ENCODE measurements at places on chromosomes 7 and 10.

- no peak for DNase-seq
Observed at GRCh38 chr7:73933091-73933490, 72.1 kb downstream of the TMEM270 start.

GRCh38 chr10:28938745-28939144, 261.4 kb downstream of the BAMBI start:
- no peak for DNase-seq

- no peak for DNase-seq
Observed at GRCh38 chr7:147261693-147262092, 1145.1 kb downstream of the CNTNAP2 start.

DNA sequence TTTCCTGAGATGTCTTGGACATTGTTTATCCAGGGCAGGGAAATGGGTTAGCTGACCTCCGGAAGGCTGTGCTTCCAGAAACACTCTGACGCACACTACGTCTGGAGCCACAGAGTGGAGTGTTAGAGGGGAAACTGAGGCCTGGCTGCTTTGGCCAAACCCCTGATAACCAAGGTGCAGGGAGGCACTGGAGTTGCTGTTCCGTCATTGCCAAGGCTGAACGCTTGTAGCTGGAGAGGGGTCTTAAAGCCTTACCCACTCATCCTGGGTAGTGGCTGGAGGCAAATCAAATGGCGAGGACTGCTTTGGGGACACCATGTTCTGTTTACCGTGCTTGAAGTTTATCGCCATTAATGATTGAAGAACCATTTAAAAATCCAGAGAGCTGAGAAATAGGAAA, 604.1 kb upstream of the FOXK1 start:
- no peak for DNase-seq

DNA sequence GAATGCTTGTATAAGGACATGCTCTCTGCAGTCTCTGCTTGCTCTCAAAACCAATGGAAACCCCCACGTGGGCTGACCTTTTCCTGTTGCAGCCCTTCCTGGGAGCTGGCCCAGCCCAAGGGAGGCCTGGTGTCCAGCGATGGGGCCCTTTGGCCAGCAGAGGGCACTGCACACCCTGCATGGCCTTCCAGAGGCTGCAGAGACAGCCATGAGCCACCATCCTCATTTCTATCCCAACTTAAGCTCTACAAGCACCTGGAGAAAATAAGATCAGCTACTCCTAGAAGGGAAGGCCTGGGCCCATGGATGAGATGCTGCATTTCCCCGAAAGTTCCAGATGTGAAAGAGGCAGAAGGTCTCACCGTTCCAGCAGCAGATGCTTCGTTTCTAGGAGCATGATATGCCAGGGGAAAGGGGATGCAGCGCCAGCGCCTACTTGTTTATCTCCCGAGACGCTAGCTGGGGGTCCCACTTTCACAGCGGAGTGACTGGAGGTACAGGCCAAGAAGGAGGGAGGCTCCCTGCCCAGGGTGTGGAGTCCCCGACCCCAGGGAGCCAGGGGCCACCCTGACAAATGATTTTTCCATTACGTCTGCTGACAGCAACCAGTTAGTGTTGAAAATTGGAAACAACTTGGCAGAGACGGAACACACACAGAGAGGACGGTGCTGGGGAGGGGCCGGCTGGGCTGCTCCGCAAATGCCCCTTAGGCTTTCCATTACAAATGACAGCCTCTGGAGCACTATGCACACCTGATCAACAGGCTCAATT, 106.4 kb downstream of the ZRANB1 start:
- peak; percentile 57 for DNase-seq

- DNase-seq, result no peak
Observed at GRCh38 chr7:157012113-157012547, 1.7 kb upstream of the MNX1 start.

DNA sequence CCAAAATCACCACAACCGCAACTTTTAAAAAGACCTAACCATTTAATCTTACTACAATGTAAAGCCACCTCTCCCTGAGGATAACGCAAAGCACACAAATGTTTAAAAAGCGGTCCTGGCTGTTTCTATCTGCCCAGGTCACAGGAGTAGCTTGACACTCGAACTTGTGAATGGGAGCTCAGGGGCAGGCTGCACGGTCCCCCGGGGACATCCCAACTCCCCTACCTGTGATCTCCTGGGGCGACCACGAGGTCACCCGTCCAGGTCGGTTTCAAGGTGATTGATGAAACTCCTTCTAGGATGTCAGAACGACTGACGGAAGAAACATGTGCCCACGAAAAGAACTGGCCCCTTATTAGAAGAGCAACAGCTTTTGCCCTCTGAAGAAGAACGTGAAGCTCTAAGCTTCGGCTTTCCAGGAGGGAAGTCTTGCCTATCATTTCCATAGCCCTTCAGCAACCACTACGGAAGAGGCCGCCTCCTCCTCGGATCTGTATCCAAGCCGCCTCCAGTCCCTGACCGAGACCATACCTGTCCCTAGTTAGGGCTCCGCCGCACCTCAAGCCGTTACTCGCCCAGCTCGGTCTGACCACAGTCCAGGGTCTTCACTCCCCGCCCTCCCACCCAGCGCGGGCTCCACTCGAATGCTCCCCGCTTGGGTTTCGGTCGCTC, 459 bp downstream of the CYCS start:
- peak; percentile 44 for DNase-seq

DNA sequence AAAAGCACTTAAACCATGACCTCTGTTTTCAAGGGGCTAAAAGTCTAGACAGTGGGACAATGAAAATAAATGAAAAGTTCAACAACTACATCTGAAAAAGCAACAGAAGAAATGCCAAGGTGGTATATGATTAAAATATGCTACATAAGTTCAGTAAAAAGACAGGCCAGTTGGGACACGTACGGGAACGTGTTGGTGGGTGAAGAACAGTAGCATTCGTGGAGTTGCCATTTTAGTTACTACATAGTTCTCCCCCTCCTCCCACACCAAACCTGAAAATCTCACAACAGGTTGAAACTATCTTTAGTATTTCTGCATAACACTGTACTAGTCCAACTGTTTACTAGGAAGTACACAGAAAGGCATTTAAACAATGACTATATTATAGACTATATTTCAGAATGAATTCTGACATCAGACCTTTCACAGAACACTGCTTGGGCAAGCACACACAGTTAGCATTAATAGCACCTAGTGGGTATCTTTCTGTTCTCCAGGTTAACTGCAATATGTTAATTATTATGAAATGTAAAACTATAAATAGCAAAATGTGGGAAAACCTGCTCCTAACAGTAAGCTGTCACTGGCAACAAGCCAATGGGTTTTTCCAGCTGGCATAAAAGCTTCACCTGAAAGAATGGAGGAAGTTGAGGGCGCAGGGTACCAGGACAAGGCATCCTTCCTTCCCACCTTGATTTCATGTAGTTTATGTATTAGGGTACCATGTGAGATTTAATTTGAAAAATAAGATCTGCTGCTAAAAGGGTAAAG, 135.0 kb downstream of the STRA8 start:
- DNase-seq, result no peak

GRCh38 chr7:28722684-28723083, 235.4 kb downstream of the TRIL start:
- DNase-seq, result no peak

DNA sequence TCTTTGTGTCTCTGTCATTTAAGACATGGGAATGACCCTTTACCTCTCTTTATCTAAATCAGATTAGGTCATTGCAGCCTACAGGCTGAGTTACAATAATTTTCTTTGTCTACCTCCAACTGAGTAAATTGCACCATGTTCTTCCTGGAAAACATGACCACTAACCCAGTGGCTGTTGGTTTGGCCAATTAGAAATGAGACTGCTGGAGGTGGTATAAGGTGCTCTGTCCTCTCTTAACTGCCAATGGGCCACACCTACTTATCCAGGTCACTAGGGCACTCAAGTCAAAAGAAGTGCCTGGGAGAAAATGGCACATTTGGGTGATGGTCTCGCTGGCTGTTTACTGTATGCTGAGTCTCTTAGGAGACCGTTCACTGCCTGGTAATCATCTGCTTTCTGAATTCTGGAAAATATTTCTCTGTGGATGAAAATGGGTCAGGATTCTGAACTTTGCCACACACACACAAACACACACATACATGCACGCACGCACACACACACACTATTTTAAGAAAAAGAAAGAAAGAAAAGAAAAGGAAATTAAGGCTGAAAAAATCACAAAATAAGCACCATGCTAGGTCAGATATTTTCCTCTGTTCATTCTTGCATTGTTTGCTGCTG, 16.4 kb downstream of the STAMBPL1 start:
- DNase-seq, result no peak

GRCh38 chr10:94131885-94132284, 138.2 kb downstream of the PLCE1 start:
- DNase-seq, result no peak

DNA sequence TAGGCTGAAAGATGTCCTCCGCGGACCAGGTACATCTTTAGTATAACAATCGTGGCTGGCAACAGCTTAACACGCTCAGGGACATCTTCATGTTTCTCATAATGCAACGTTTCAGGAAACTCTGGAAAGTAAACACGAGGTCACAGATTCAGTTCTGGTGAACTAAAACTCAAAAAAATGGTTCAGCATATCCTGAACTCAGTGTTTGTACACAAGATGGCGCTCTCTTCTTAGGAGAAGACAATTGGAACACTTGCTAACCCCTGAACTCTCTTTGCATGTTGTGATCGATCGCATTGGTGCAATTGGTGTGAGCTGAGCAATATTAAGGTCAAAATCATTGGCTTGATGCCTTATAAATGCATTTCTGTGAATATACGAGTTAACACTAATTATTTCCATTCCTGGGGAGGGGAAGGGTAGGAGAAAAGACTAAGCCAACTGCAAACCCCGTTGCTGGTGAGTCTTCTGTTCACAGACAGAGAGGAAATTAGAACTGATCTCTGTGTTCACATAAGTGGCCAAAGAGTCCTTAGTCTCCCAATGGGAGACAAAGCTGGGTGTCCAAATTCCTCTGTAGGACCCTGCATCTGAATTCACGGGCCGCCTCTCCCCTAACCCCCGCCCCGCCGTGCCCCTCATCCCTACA, 52.6 kb upstream of the FAM180A start:
- peak; percentile 75 for DNase-seq

- DNase-seq, result no peak
Observed at GRCh38 chr10:7647062-7647664, 19.6 kb downstream of the ITIH5 start.

GRCh38 chr7:11480143-11480542, 351.9 kb downstream of the THSD7A start:
- DNase-seq, result no peak

DNA sequence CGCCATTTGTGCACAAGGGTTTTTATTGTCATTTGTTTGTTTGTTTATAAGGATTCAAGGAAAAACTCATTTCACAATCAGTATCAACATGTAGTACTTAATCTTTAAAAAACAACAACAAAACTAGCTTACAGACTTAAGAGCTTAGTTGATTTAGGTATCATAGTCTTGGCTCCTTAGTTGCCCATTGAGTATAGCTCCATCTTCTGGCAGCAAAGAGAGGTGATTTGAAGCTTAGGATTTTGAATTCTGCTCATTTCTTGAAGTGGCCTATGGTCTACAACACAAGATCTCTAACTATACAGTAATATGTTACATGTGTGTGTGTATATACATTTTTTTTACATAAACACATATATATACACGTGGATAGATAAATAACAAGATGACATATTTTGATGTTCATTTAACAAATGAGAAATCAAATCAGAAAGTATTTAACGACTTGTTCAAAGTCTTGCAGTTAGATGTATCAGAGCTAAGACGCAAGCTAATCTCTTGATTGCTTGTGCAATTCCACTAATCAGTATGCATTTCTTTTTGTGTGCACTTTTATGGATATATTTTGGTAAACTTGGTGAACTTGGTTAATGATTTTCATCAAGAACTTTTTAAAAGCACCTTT, 307.3 kb downstream of the CAMK1D start:
- no peak for DNase-seq

GRCh38 chr10:123327896-123328295, 173.7 kb downstream of the BUB3 start:
- DNase-seq, result no peak
